Esophagus (tissue), 2 donors: ENCODE measurements at places on chromosomes 2 and 18. TPM values are rescaled to one million over a fixed set of nuclear protein-coding genes. Genes with fewer than 3 reads are reported as not detected.

LRRTM1 gene
- not detected for polyA plus RNA-seq

SPATS2L gene
- 41.2 TPM for polyA plus RNA-seq

HNMT gene
- 12.3 TPM for polyA plus RNA-seq

PLEKHA3 gene
- 0.79 TPM for polyA plus RNA-seq

RAMP1 gene
- polyA plus RNA-seq: 4.0 TPM

LONRF2 gene
- polyA plus RNA-seq: 0.33 TPM

GATA6 gene
- polyA plus RNA-seq: 0.35 TPM

FHOD3 gene
- polyA plus RNA-seq: 3.7 TPM

ERICH2 gene
- polyA plus RNA-seq: not detected

PRKAG3 gene
- polyA plus RNA-seq: not detected

ASAP2 gene
- polyA plus RNA-seq: 5.3 TPM

RIOK3 gene
- 74.1 TPM for polyA plus RNA-seq

CELF4 gene
- 0.02 TPM for polyA plus RNA-seq

TNFAIP6 gene
- polyA plus RNA-seq: 0.28 TPM

AKAIN1 gene
- not detected for polyA plus RNA-seq

POMC gene
- polyA plus RNA-seq: 0.59 TPM

EVX2 gene
- polyA plus RNA-seq: not detected

UPP2 gene
- not detected for polyA plus RNA-seq

FBXO15 gene
- polyA plus RNA-seq: 0.41 TPM

MFF gene
- 61.8 TPM for polyA plus RNA-seq

SCN2A gene
- 0.02 TPM for polyA plus RNA-seq

SCN7A gene
- 1.2 TPM for polyA plus RNA-seq

DCC gene
- polyA plus RNA-seq: not detected

SCN9A gene
- 0.12 TPM for polyA plus RNA-seq

GAREM2 gene
- 0.35 TPM for polyA plus RNA-seq

PDE11A gene
- polyA plus RNA-seq: not detected

PLEKHB2 gene
- 18.0 TPM for polyA plus RNA-seq

PDE1A gene
- polyA plus RNA-seq: 0.96 TPM

TAF4B gene
- polyA plus RNA-seq: 2.0 TPM

FAHD2B gene
- polyA plus RNA-seq: 7.8 TPM

CHST10 gene
- polyA plus RNA-seq: 0.81 TPM

SPDYA gene
- 0.40 TPM for polyA plus RNA-seq

MAP2 gene
- 5.2 TPM for polyA plus RNA-seq

ACKR3 gene
- polyA plus RNA-seq: 7.3 TPM

CXCR4 gene
- 5.1 TPM for polyA plus RNA-seq

ST6GAL2 gene
- 1.1 TPM for polyA plus RNA-seq

LBX2 gene
- polyA plus RNA-seq: 0.12 TPM

SP140 gene
- polyA plus RNA-seq: 0.71 TPM

TANC1 gene
- polyA plus RNA-seq: 18.1 TPM

LOXHD1 gene
- 0.04 TPM for polyA plus RNA-seq
